T-cell (primary cell): ENCODE measurements at places on chromosomes 13 and 19.

GRCh38 chr19:50693064-50693975 lies 26.3 kb downstream of the SHANK1 start:
- DNase-seq: no peak

- no peak for DNase-seq
Observed at GRCh38 chr19:3178973-3179738, 587 bp downstream of the S1PR4 start.

- DNase-seq: no peak
Observed at GRCh38 chr13:41812237-41812636, 148.7 kb downstream of the VWA8 start.

GRCh38 chr13:29594303-29594709 lies 1.2 kb downstream of the SLC7A1 start:
- DNase-seq: no peak

DNA sequence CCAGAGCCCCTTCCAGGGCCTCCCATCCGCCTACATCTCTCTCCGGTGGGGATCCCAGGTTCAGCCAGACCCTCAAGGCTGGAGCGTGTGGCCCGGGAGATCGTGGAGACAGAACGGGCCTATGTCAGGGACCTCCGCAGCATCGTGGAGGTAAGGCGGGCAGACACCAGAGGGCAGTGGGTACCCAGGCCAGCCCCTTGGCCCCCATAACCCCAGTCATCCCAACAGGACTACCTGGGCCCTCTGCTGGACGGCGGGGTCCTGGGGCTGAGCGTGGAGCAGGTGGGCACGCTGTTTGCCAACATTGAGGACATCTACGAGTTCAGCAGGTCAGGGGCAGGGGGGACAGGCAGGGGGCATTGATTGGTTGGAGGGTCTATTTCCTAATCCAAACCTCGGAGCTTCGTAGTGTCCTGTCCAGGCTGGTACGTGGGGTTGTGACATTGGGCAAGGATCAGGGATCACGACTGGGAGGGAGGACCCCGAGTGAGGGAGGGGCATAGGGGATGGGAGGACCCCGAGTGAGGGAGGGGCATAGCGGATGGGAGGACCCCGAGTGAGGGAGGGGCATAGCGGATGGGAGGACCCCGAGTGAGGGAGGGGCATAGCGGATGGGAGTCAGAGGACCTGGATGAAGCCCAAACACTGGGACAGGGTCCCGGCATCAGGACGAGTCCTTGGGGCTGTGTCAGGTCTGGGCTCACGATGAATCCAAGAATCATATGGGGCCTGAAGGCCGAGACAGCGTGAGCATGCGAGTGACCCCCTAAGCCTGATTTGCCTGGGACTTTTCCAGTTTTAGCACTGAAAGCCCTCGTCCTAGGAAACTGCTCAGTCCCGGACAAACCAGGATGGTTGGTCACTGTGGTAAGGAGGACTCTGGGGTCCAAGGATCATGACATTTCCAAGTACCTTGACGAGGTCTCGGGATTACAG lies 2.9 kb downstream of the PLEKHG2 start:
- DNase-seq: no peak

DNA sequence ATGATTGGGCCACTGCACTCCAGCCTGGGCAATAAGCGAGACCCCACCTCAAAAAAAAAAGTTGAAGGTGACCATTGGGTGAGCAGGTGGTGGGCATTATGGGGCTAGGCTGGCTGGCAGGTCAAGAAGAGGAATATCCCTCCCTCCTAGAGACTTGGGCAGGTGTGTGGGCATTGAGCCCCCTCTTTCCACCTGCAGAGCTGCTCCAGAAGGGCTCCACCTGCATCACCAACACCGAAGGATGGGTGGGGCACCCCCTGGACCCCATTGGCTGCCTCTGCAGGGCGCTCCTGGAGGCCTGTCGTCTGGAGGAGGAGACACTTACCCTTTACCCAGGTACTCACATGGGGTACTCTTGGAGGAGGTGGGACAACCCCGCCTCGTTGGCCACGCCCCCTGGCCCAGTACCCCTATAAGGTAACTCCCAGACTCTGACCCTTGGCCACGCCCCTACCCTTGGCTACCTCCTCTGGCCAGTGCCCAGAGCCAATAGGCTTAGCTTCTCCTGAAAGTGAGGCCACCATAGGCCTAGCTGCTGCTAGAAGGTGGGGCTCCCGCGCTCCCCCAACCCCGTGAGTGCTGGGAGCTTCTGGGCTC lies 21.9 kb downstream of the ZSWIM4 start:
- no peak for DNase-seq

DNA sequence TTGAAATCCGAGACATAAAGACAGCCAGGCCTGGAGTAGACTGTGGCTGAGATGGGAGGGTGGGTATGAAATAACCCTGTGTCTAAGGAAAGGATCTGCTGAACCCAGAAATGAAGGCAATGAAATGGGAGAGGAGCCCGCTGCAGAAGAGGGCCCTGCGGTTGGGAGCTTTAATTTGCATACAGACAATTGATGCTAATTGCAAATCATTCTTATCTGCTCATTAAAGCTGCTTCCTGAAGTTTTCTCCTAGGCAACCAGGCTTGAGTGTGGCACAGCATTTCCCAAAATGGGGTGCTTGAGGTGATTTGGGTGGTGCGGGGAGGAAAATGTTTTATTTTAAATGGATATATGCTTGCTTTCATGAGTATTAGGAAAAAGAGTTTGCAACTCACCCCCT lies 55.4 kb downstream of the DPF1 start:
- DNase-seq: no peak

GRCh38 chr13:113432506-113433270 lies 20.6 kb downstream of the ADPRHL1 start:
- no peak for DNase-seq

GRCh38 chr19:36646746-36647145 lies 19.9 kb downstream of the ZNF461 start:
- no peak for DNase-seq
